Stimulated activated CD8-positive, alpha-beta memory T cell treated with anti-CD3 and anti-CD28 coated beads, Interleukin-4, amount 100 ng/mL, for 4 hours (primary cell): ENCODE measurements at places on chromosomes 3 and 15.

- no peak for DNase-seq
Observed at GRCh38 chr3:181757694-181758306, 46.1 kb downstream of the SOX2 start.

- no peak for DNase-seq
Observed at GRCh38 chr3:140733623-140734022, 55.8 kb downstream of the TRIM42 start.

- no peak for DNase-seq
Observed at GRCh38 chr3:175342196-175342595, 483.1 kb downstream of the NAALADL2 start.

- no peak for DNase-seq
Observed at GRCh38 chr3:126305427-126305826, 51.8 kb downstream of the KLF15 start.

DNA sequence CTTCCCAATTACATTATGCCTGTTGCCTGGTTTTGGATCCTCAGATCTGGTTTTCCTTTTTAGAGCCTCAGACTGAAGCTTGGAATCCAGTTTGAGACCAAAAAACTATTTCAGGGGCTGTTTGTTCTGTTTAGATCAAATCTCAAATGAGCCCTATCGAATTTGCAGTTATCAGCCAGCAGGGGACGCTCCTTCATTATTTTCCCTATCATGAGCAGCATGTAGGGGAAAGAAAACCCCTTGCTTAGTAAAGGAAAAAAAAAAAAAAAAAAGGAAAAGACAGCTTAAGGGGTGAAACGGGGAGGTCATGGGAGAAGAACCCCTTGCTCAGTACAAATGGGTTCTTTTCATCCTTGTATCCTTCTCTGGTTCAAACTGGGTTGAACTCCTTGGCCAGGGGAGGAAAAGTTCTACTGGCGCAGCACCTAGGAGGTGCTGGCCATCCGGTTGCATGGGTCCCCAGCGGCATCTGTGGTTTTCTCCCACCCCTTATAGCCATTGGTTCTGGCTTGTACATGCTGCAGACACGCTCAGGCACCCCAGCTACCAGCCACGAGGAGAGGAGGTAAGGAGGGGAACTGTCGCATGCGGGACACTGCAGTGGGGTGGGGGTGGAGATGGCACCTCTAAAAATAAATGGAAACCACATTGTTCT, 1375.1 kb upstream of the ALCAM start:
- DNase-seq: no peak

DNA sequence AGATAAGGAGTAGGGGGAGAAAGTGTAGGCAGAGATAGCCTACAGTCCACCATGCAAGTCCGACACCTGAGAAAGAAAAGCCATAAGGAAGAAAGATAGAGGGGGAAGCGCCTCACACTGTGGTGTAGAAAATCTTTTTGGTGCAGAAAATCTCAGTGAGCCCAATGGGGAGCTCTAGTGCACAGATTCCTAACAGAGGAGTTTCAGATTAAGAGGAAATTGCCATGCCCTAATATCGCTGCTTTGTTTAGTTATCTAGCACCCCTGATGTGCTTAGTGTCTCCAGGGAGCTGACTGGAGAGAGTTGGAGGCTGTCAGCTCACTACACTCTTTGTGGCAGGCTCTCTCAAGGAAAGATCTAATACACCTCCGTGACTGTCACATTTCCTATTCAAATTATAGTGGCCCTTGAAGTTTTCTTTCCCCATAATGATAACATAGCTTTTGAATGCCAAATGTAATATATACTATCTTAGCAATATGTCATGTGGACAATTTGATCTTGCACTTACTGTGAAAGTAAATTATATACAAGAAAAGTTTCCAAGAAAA, 33.7 kb downstream of the CGGBP1 start:
- no peak for DNase-seq

GRCh38 chr3:71001303-71001830, 582.2 kb downstream of the FOXP1 start:
- no peak for DNase-seq

- no peak for DNase-seq
Observed at GRCh38 chr3:146161663-146162002, 649 bp upstream of the PLOD2 start.

- no peak for DNase-seq
Observed at GRCh38 chr3:25454005-25454927, 26.2 kb downstream of the RARB start.

GRCh38 chr3:197088370-197088769, 58.8 kb upstream of the MELTF start:
- DNase-seq: no peak

DNA sequence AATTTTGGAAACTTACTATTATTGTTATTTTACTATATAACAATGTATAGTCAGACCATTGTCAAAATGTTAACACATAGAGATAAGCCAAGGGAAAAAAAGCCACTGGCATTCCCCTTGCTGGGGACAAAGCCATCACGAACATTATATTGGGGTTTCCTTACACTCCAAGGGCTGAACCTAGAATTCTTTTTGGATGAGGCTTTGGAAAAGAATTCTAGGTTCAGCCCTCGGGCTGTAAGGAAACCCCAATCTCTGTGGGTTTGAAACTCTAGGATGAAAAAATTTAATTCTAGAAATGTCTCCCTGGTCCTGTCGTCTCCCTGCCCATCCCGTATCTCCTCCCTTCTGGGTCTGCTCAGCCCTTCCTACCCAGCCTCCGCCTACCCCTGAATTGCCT, 67.0 kb upstream of the SMAD6 start:
- no peak for DNase-seq

GRCh38 chr15:25784876-25785640, 78.1 kb downstream of the ATP10A start:
- no peak for DNase-seq

- DNase-seq: no peak
Observed at GRCh38 chr15:78672285-78673014, 31.4 kb upstream of the CHRNB4 start.

GRCh38 chr15:61069394-61070075, 159.6 kb downstream of the RORA start:
- no peak for DNase-seq

DNA sequence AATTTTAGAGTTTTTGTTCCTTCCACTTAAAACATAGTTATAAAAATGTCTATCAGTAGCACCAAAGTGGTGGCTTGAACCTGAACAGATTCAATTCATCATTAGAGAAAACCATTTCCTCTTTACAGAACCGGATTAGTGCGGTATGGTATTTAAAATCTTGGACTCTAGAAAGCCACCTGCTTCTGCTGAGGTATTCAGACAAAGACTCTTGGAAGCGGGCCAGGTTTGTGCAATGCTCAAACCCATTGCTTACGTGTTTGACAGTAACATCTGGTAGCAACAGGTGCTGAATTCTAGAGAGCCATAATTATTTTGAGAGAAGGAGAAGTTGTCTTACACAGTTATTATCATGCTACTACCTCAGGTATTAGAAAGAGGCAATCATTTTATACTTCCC, 290.5 kb downstream of the NAALADL2 start:
- DNase-seq: no peak

GRCh38 chr3:179149951-179150350, 1.8 kb downstream of the PIK3CA start:
- no peak for DNase-seq

GRCh38 chr15:48402427-48403177, 71.4 kb downstream of the DUT start:
- no peak for DNase-seq

DNA sequence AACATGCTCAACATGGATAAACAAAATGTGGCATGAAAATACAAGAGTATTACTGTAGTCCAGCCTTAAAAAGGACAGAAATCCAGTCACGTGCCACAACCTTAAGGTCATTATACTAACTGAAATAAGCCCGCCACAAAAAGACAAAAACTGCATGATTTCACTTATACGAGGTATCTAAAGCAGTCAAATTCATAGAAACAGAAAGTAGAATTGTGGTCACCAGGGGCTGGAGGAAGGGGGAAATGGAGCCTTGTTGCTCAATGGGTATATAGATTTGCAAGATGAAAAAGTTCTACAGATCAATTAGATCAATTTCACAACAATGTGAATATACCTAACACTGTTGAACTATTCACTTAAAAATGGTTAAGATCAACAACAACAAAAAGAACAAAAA, 7.4 kb downstream of the GLB1 start:
- DNase-seq: no peak

- no peak for DNase-seq
Observed at GRCh38 chr15:86663979-86664378, 584.3 kb downstream of the AGBL1 start.
